ENCODE measurements at places on chromosomes 5 and 9. TPM values are rescaled to one million over a fixed set of nuclear protein-coding genes. Genes with fewer than 3 reads are reported as not detected.

The NPR3 gene
- 12.5 TPM for total RNA-seq

The FST gene
- 2.7 TPM for total RNA-seq

The RETREG1 gene
- 104 TPM for total RNA-seq

The DBH gene
- not detected for total RNA-seq

The IFNA21 gene
- not detected for total RNA-seq

The LCN1 gene
- not detected for total RNA-seq

The C9 gene
- 4.5 TPM for total RNA-seq

The SPZ1 gene
- total RNA-seq: not detected

The ROPN1L gene
- 1.7 TPM for total RNA-seq

The CORO2A gene
- total RNA-seq: 5.3 TPM

The CARD9 gene
- 7.0 TPM for total RNA-seq

GRCh38 chr9:90038763-90039162 lies 434.0 kb downstream of the GADD45G start:
- H3K36me3 ChIP-seq: no peaks in the 10 kb centered on the region
- no peak overlapping the region for H3K4me3 ChIP-seq
- no peaks in the 10 kb centered on the region for H3K27me3 ChIP-seq

- no peaks in the 10 kb centered on the region for H3K36me3 ChIP-seq
- no peak overlapping the region for H3K27ac ChIP-seq
- DNase-seq: no peak
- H3K27me3 ChIP-seq: no peaks in the 10 kb centered on the region
- no peak overlapping the region for H3K4me3 ChIP-seq
Measured at GRCh38 chr5:170576602-170577535, 73.0 kb downstream of the KCNIP1 start.

DNA sequence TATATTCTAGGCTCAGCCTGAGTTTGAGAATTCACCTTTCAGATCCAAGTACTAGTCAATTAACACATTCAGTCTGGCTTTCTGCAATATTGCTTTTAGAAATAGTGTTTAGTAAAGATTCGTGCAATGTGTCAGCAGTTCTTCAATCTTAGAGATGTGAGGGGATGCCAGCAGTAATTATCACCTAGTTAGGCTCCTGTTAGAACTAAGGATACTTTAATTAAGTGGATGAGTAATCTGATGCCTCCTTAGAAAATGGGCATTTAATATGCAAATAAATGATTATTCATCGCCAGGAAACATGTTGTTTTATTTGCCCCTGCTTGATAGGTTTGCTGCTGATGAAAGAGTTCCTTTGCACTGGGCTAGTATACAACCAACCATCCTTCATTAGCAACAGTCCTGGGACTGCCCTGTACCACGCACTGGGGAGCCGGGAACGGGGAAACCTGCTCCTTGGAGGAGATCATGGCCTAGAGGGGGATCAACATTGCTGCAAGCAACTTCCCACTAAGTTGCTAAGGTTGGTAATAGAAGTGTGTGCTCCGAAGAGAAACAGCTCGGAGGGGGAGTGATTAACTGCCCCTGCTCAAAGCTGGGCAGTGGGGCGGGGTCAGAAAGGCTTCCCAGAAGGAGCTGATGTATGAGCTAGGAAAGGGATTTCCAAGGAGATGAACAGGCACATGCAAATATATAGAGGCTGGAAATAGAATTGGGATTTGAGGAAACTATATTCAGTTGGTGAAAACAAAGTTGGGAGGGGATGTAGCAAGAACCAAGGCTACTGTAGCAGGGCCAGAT lies 231.8 kb downstream of the DRD1 start:
- H3K27me3 ChIP-seq: no peaks in the 10 kb centered on the region
- DNase-seq: no peak
- no peaks in the 10 kb centered on the region for H3K4me1 ChIP-seq
- H3K27ac ChIP-seq: no peak overlapping the region
- H3K36me3 ChIP-seq: no peaks in the 10 kb centered on the region
- H3K4me3 ChIP-seq: no peak overlapping the region

- no peaks in the 10 kb centered on the region for H3K27me3 ChIP-seq
- H3K27ac ChIP-seq: no peak overlapping the region
- H3K36me3 ChIP-seq: no peaks in the 10 kb centered on the region
- DNase-seq: no peak
Measured at GRCh38 chr9:123544007-123544827, 188.2 kb downstream of the CRB2 start.

DNA sequence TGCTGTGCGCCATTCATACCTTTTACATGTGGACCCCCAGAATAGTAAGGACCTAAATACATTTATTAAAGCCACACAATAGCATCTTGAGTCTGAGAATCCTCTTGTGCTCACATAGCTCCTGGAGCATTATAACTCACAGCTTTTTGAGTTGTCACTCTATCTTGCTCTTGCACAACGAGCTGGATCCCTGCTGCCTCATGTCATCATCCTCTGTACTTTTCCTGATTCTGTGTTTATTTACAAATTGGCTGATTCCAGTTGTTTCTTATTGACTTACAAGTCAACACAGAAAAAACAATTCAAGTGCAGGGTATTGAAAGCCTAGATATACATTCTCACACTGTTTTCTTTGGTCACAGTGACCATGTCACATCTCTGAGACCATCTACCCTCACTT lies 112.9 kb downstream of the SLC1A3 start:
- H3K4me1 ChIP-seq: no peaks in the 10 kb centered on the region
- no peaks in the 10 kb centered on the region for H3K27me3 ChIP-seq
- H3K27ac ChIP-seq: no peak overlapping the region
- no peak overlapping the region for H3K4me3 ChIP-seq
- no peaks in the 10 kb centered on the region for H3K36me3 ChIP-seq
- DNase-seq: no peak

- H3K27ac ChIP-seq: no peak overlapping the region
- no peak for DNase-seq
- H3K4me3 ChIP-seq: no peak overlapping the region
- H3K4me1 ChIP-seq: no peaks in the 10 kb centered on the region
- no peaks in the 10 kb centered on the region for H3K27me3 ChIP-seq
Measured at GRCh38 chr5:146475190-146475780, 28.2 kb downstream of the TCERG1 start.

DNA sequence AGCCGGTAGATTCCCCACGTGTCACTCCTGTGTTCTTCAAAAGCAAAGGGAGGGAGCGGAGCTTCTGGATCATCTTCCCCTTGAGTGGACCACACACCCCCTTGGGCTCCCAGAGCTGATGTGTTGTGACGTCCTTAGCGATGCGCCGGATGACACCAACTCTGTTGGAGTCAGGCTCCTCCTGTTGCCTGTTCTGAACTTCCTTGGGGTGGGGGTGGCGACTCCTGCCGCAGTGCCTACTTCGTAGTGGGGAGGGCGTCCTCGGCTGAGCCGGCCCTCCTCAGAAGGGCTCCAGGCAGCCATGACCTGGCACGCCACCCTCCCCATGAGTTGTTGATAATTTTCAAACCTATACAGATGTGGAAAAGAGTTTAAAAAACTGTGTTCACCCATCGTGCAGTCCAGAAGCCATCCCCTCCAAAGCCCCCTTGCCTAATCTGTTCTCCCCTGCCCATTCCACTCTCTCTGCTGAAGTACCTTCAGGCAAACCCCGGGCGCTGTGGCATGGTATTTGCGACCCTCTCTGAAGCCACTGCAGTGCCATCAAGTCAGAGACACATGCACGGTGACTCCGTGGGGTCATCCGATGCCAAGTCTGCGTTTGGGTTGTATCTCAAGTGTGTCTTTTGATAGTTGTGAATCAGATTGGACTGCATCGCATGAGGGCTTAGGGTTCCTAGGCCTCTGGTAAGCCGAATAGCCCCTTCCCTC lies 16.7 kb downstream of the EXOC3 start:
- H3K27me3 ChIP-seq: no peaks in the 10 kb centered on the region
- no peaks in the 10 kb centered on the region for H3K36me3 ChIP-seq
- no peak overlapping the region for H3K27ac ChIP-seq
- H3K4me1 ChIP-seq: no peaks in the 10 kb centered on the region

DNA sequence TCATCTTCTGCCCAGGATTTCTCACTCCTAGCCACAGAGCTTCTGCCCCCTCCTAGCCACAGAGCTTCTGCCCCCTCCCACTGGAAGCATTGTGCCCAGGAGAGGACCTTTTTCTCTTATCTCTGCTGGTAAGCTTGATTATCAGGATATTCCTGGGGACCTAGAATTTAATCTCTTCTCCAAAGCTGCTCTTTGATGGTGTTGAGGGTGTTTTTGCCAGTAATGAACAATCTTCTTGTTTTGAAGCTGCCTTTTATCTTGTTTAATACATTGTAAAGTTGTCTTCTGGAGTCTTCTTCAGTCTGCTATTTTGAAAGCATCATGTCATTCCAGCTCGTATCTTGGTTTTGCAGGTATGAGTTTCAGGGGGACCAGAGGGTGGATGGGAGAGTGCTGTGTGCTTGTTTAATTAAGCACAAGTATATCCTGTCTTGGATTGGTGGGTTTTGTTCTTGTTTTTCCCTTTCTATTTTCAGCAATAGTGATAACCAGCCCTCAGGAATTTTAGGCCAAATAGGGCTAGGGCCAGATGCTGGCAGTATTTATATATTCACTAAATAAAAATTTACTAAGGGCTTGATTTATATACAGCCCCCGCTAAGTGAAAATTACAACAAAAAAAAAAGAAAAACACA lies 214.0 kb upstream of the DMRT1 start:
- H3K4me3 ChIP-seq: no peak overlapping the region
- DNase-seq: no peak
- H3K27me3 ChIP-seq: no peaks in the 10 kb centered on the region
- no peaks in the 10 kb centered on the region for H3K4me1 ChIP-seq
- H3K36me3 ChIP-seq: no peaks in the 10 kb centered on the region
- no peak overlapping the region for H3K27ac ChIP-seq

- no peaks in the 10 kb centered on the region for H3K27me3 ChIP-seq
- no peaks in the 10 kb centered on the region for H3K36me3 ChIP-seq
- no peaks in the 10 kb centered on the region for H3K4me1 ChIP-seq
- no peak for DNase-seq
- H3K4me3 ChIP-seq: no peak overlapping the region
- no peak overlapping the region for H3K27ac ChIP-seq
Measured at GRCh38 chr5:136123236-136123768, 9.3 kb upstream of the SMAD5 start.

GRCh38 chr9:10127867-10128266 lies 484.9 kb downstream of the PTPRD start:
- H3K27ac ChIP-seq: no peak overlapping the region
- H3K27me3 ChIP-seq: no peaks in the 10 kb centered on the region
- H3K36me3 ChIP-seq: no peaks in the 10 kb centered on the region
- no peak overlapping the region for H3K4me3 ChIP-seq

DNA sequence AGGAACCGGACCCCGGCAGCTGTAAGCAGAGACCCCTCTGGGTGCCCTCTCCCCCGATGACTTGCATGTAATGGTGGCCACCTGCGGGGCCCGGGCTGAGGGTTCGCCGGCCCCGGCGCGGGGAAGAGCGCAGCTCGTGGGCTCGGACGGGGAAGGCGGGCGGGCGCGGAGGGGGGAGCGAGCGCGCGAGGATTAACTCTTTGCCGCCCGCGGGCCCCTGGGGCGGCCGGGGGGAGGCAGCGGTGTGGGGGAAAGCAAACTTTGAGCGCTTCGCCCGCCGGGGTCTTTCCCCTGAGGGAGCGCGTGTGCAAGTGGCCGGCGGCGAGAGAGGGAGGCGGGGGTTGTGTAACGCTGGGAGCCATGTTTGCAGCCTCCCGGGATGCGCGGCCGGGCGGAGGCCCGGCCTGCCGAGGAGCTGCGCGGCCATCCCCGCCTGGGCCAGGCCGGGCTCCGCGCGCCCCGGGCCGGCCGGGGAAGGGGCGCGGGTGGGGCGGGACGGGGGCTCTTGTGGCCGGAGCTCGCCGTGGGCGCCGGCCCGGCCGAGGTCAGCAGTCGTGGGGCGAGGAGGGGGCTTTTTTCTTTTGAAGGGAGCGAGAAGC lies 547 bp downstream of the ANP32B start:
- H3K27me3 ChIP-seq: no peaks in the 10 kb centered on the region
- no peaks in the 10 kb centered on the region for H3K36me3 ChIP-seq
- DNase-seq: no peak
- H3K4me1 ChIP-seq: peaks cover 5% of the 10 kb centered on the region

- DNase-seq: no peak
- no peak overlapping the region for H3K4me3 ChIP-seq
- H3K27ac ChIP-seq: no peak overlapping the region
Measured at GRCh38 chr9:36148311-36149051, 11.9 kb downstream of the GLIPR2 start.

GRCh38 chr5:75203604-75204003 lies 33.1 kb downstream of the ANKRD31 start:
- no peaks in the 10 kb centered on the region for H3K27me3 ChIP-seq
- no peak overlapping the region for H3K27ac ChIP-seq
- no peaks in the 10 kb centered on the region for H3K4me1 ChIP-seq
- H3K36me3 ChIP-seq: no peaks in the 10 kb centered on the region

GRCh38 chr5:7329141-7329540 lies 66.8 kb upstream of the ADCY2 start:
- H3K27me3 ChIP-seq: no peaks in the 10 kb centered on the region
- no peaks in the 10 kb centered on the region for H3K36me3 ChIP-seq
- H3K4me3 ChIP-seq: no peak overlapping the region

DNA sequence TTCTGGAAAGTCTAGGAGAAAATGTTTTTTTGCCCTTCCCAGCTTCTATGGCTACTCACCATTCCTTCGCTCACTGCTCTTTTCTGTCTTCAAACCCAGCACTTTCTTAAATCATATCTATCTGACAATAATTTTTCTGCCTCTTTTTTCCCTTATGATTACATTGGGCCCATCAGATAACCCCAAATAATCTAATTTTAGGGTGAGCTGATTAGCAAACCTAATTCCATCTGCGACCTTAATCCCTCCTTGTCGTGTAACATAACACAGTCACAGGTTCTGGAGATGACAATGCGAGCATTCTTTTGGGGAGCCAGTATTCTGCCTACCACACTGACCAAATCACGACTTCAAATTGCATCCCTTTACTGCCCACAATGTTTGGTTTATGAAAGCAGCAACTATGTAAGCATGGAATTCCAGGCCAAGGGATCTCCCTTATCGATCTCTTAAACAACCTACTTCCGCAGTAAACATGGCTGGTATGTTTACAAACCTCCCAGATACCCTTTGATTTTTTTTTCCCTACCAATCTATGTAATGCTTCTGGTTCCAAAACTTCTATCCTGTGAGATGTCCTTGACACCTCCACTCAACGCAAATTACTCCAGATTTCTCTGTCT lies 2122.2 kb downstream of the MAT2B start:
- H3K27me3 ChIP-seq: no peaks in the 10 kb centered on the region
- DNase-seq: no peak
- no peaks in the 10 kb centered on the region for H3K36me3 ChIP-seq
- no peak overlapping the region for H3K4me3 ChIP-seq
- no peaks in the 10 kb centered on the region for H3K4me1 ChIP-seq
- H3K27ac ChIP-seq: no peak overlapping the region

DNA sequence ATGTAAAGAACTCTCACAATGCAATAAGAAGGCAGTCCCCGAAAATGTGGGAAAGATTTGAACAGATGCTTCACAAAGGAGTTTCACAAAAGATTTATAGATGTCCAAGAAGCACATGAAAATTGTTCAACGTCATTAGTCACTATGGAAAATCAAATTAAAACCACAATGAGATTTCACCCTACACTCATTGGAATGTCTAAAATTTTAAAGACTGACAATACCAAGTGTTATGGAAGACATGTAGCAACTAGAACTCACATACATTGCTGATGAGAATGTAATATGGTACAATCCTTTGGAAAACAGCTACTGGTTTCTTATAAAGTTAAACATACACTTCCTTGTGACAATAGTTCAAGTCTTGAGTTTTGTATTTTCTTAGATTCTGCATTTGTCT lies 11.0 kb upstream of the RECK start:
- H3K4me1 ChIP-seq: no peaks in the 10 kb centered on the region
- DNase-seq: no peak
- H3K27me3 ChIP-seq: no peaks in the 10 kb centered on the region
- no peak overlapping the region for H3K4me3 ChIP-seq
- no peaks in the 10 kb centered on the region for H3K36me3 ChIP-seq

GRCh38 chr5:157342822-157343402 lies 77.0 kb downstream of the CYFIP2 start:
- DNase-seq: no peak
- H3K4me3 ChIP-seq: no peak overlapping the region
- peak overlapping the region; percentile 10 for H3K27ac ChIP-seq
- H3K4me1 ChIP-seq: no peaks in the 10 kb centered on the region
- no peaks in the 10 kb centered on the region for H3K27me3 ChIP-seq
- peaks cover 37% of the 10 kb centered on the region for H3K36me3 ChIP-seq

All from kidney (tissue), 22 donors.